CD4-positive, alpha-beta memory T cell (primary cell): ENCODE measurements at places on chromosomes 4 and X.

DNA sequence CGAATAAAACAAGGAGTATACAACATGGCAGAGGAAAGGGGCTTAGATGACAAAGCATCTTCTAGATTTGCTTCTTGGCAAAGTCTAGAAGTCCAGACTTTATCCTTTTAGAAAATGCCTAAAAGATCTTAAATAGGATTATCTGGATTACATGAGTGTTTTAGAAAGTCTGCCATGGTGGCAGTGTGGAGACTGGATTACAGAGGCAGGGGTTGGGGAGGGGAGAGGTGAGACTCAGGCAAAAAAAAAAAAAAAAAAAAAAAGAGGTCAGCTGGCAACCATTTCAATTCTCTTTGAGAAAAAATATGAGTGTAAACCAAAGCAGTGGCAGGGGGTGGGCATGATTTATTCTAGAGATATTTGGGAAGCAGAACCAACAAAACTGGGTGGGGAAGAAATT lies 17.4 kb downstream of the ZNF827 start:
- H3K4me1 ChIP-seq, result no peaks in the 10 kb centered on the region
- no peaks in the 10 kb centered on the region for H3K27me3 ChIP-seq

- no peak overlapping the region for H3K4me3 ChIP-seq
- no peaks in the 10 kb centered on the region for H3K27me3 ChIP-seq
- DNase-seq, result no peak
- no peaks in the 10 kb centered on the region for H3K4me1 ChIP-seq
- no peaks in the 10 kb centered on the region for H3K36me3 ChIP-seq
- H3K27ac ChIP-seq, result no peak overlapping the region
These were observed 24.2 kb upstream of the UBA6 start for GRCh38 chr4:67725132-67725531.

DNA sequence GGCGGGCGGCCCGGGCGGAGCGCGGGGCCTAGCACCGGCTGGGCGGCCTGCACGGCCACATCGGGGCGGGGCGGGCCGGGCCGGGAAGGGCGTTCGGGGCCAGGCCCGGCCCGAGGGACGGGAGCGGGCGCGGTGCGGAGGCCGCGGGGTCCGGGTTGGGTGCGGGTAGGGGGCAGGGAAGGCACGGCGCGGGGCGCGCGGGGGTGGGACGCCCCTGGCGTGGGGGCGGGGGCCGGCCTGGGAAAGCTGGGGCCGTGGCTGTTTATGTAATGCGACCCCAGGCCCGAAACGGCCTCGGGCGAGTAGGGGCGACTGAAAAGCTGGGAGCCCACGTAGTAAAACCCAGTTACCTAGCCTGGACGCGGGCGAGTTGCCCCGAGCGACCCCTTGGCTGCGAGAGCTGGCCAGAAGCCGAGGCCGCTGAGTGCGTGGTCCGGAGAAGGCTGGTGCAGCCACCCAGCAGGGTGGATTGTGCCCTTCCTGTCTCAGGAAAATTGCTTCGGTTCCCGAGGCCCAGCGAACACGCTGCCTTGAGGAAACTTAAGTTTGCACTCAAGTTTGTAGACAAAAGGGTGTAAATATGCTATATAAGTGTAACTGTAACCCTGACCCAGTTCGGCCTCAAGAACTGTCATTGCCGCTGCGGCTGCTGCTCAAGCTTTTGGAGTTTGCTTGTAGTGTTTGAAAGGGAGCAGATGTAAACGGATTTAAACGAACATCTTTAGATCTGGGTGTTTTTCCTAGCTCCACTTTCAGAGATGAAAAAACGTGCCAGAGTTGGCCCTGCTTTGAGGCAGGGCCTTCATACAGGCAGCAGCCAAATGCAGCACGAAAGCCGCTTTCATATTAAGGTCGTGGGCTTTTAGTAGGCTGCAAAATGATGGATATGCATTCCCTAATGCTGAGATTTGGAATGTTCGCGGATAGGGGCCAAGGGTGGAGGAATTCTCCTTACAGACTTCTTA lies 674 bp downstream of the SEC24B start:
- H3K4me3 ChIP-seq, result peak overlapping the region; percentile 75
- no peaks in the 10 kb centered on the region for H3K27me3 ChIP-seq
- peak; percentile 27 for DNase-seq
- no peaks in the 10 kb centered on the region for H3K36me3 ChIP-seq

DNA sequence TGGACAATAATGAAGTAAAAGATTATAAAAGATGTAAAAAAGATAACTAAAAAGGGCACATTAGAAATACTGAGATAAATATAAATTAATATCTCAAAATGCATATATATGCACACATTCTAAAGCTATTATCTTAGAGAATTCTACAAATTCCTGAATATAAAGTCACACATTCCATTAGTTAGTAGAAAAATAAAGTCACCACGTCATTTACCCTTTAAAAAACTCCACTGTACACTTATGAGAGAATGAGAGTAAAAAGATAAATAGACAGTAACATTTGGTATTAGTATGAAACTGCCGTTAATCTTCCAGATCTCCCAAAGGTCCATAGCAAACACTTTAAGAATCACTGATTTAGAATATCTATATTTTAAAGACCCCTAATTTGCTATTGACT lies 67.2 kb upstream of the IL15 start:
- DNase-seq, result no peak
- no peak overlapping the region for H3K27ac ChIP-seq
- no peak overlapping the region for H3K4me3 ChIP-seq
- no peaks in the 10 kb centered on the region for H3K27me3 ChIP-seq
- no peaks in the 10 kb centered on the region for H3K4me1 ChIP-seq

GRCh38 chrX:45986971-45987370 lies 558.2 kb downstream of the ZNF674 start:
- H3K4me3 ChIP-seq, result no peak overlapping the region
- no peaks in the 10 kb centered on the region for H3K36me3 ChIP-seq
- DNase-seq, result no peak
- no peaks in the 10 kb centered on the region for H3K27me3 ChIP-seq
- H3K4me1 ChIP-seq, result no peaks in the 10 kb centered on the region
- no peak overlapping the region for H3K27ac ChIP-seq

- no peak overlapping the region for H3K27ac ChIP-seq
- H3K4me3 ChIP-seq, result no peak overlapping the region
- H3K36me3 ChIP-seq, result no peaks in the 10 kb centered on the region
- no peak for DNase-seq
These were observed 444.4 kb downstream of the GABRG1 start for GRCh38 chr4:45679411-45679810.

- no peak for DNase-seq
- peaks cover 18% of the 10 kb centered on the region for H3K36me3 ChIP-seq
- H3K4me1 ChIP-seq, result no peaks in the 10 kb centered on the region
- H3K4me3 ChIP-seq, result no peak overlapping the region
These were observed 22.9 kb downstream of the SHISA3 start for GRCh38 chr4:42420140-42420539.

DNA sequence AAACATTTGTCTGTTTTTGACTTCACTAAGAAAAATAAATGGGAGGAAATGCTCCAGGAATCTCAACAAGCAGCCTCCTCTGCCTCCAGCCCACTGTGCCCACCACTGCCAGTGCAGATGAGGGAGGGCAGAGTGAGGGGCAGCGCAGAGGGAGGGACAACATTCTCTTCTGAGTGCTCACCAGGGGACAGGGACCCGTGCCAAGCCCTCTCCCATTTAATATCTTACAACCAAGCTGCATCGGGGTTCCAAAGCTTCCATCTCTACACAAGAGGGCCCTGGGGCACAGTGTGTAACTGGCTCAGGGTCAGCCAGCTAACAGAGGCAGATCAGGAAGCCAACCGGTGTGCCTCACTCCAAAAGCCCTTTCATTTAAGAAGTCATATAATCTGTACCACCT lies 120.4 kb downstream of the NSUN7 start:
- H3K27ac ChIP-seq, result no peak overlapping the region
- no peaks in the 10 kb centered on the region for H3K27me3 ChIP-seq
- DNase-seq, result no peak
- H3K36me3 ChIP-seq, result no peaks in the 10 kb centered on the region

GRCh38 chr4:185654965-185655554 lies 119.8 kb upstream of the PDLIM3 start:
- no peaks in the 10 kb centered on the region for H3K36me3 ChIP-seq
- H3K27me3 ChIP-seq, result no peaks in the 10 kb centered on the region
- H3K4me1 ChIP-seq, result no peaks in the 10 kb centered on the region
- no peak overlapping the region for H3K27ac ChIP-seq
- no peak for DNase-seq
- H3K4me3 ChIP-seq, result no peak overlapping the region

DNA sequence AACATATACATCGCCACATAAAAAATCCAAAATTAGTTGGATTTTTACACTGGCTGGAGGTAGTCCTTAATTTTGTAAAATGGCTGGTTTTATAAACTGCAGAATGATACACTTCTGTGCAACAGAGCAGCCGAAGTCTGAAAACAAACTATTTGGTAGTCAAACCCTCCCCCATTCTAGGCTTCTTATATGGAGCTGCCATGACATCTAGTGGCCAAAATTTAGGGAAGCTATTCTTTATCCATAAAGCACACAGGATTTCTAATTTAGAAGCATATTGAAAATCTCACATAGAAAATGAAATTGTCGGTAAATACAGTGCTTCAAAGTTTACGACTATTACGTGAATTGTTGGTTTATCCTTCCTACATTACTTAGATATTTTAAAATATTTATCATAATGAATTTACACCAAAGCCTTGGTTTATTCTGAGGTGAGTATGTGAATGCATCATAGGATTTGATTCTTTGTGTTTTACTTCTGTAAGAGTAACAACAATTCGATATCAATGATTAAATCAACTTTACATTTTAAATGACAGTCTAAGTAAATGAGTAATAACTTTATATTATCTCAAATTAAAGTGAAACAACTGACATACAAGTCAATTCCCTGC lies 113.4 kb upstream of the FAM241A start:
- H3K4me3 ChIP-seq, result no peak overlapping the region
- no peaks in the 10 kb centered on the region for H3K36me3 ChIP-seq
- H3K4me1 ChIP-seq, result no peaks in the 10 kb centered on the region
- DNase-seq, result no peak
- H3K27me3 ChIP-seq, result peaks cover 4% of the 10 kb centered on the region

DNA sequence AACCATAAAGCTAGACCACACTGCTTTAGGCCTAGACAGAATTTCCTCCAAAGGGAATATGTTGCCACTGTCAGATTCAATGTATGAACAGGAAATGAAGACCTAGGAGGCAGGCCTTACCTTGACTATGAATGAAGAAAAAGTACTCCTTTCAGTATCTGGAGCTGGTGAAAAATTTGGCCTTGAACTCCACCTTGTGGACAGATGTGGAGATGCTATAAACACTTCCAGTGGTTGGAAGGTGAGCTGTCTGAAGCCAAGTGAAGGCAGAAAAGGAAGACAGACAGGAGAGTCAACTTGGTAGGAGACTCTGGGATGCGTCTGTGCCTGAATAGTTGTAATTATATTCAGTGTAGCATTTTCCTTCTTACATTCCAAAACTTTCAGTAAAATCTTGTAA lies 17.2 kb downstream of the SPIN3 start:
- H3K27me3 ChIP-seq, result no peaks in the 10 kb centered on the region
- no peaks in the 10 kb centered on the region for H3K36me3 ChIP-seq
- H3K27ac ChIP-seq, result no peak overlapping the region
- no peaks in the 10 kb centered on the region for H3K4me1 ChIP-seq
- DNase-seq, result peak; percentile 51

GRCh38 chr4:101670370-101670769 lies 120.2 kb upstream of the BANK1 start:
- H3K27me3 ChIP-seq, result no peaks in the 10 kb centered on the region
- DNase-seq, result no peak
- no peak overlapping the region for H3K27ac ChIP-seq
